ENCODE measurements at places on chromosomes 16 and 17. TPM values are rescaled to one million over a fixed set of nuclear protein-coding genes. Genes with fewer than 3 reads are reported as not detected.
A peak's percentile ranks its signal among the peaks of the same experiment; 100 is the strongest.

DNA sequence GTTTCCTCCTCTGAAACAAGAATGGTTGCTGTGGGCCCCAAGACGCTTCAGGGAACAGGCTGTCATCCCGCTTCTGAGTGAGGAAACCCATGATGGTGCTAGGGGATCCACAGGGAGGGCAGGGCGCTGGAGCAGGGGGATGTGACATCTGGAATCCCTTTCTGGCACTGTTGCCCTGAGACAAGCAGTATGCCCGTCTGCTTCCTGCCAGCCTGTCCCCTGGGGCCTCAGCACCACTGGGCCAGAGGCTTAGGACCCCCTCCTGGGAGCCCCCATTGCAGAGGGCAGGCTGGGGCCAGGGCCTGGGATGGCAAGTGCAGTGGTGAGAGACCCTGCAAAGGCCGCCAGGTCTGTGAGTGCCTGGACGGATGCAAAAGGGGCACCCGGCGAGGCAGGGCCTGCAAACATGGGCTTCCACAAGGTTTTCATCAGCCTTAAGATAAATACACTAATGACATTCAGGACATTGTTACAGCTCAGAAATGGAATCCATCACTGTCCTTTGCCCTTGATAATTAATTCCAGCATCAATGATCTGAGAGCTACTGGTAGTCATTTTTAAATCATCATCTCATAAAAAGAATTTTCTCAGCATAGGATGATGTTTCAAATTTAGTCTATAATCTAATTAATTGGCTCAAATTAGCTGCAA lies 51.6 kb downstream of the PRMT7 start:
- DNase-seq, result no peak

DNA sequence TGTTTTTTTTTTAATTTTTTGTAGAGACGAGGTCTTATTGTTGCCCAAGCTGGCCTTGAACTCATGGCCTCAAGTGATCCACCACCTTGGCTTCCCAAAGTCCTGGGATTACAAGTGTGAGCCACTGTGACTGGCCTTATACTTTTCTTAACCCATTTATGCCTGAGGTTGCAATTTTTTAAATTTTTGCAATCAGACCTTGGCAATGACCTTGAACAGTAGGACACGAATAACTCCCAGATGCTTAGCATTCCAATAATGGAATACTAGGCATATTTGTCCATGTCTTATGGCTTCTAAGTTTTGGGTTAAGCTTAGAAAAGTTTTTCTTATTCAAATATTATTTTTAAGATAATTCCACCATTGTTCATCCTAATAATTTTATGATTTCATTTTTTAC lies 28.3 kb upstream of the TMEM97 start:
- DNase-seq, result no peak

- no peak for DNase-seq
Measured at GRCh38 chr16:35252356-35252936, 1793.0 kb downstream of the TP53TG3F start.

DNA sequence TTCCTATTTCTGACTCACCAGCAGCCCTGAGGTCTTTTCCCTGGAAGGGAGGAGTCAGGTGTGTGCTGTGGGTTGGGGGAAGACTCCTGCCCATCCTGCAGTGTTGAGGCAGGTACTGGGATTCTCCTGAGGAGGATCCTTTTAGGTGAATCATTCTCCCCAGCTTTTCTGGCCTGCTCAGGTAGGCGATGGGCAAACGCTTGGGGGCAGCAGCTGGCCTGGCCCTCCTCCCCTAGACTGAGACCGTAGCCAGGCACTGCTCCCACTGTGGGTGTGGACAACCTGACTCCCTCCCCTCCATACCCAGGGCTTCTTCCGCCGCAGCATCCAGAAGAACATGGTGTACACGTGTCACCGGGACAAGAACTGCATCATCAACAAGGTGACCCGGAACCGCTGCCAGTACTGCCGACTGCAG lies 15.1 kb downstream of the GJD3 start:
- DNase-seq, result no peak

KRT33B gene
- total RNA-seq, result not detected

- peak; percentile 41 for DNase-seq
Measured at GRCh38 chr17:75876190-75876937, 2.0 kb downstream of the TRIM47 start.

CCL8 gene
- not detected for total RNA-seq

DNA sequence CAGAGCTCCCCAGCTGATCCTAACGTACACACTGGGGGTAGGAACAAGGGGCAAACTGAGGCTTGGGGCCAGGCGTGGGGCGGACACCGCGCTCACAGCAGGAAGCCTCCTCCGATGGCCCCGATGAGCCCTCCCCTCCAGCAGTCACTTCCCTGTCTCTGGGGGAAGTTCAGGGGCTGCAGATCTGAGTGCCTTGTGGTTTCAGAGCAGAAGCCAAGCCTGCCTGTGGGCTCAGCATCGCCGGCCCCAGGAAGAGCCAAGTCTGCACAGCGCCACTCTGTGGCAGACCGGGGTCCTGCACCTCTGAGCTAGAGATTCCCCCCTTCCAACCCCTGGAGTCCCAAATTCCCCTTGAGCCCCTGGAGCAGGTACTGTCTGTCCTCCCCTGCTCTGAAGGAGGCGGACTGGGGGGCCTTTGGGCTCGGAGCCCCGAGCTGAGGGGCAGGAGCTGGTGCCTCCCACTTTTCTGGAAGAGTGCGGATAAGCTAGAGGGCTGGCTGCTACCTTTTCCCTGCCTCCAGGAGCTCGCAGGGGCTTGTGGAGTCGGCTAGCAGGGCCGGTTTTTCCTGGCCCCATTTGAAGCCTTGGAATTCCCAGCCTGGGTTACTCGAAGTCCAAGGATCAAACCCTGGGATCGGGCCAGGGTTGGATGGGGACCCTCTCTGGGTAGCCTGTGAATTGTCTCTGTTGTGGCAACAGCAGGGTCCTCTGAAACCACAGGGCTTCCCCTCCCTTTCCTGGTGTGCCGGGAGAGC lies 2.9 kb downstream of the GSE1 start:
- DNase-seq, result peak; percentile 86

Measured in CD8-positive, alpha-beta T cell (primary cell).